ENCODE measurements at places on chromosomes 3 and 15. TPM values are rescaled to one million over a fixed set of nuclear protein-coding genes. Genes with fewer than 3 reads are reported as not detected.

DNA sequence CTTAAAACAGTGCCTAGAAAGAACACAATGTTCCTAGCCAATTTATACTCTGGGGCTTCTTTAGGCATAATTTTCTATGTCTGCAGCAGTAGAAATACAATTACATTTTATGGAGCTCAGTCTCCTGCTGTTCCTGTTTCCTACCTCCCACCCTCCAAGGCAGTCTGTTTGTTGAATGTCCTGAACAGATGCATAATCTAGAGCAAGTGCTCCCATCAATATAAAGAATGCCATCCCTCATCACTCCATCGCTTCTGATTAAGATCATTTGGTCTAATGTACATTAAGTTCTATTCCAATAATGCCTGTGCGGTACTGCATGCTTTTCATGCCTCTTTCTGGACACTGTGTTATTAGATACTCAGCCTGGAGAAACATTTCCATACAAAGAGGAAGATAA lies 869.8 kb upstream of the CFAP20DC start:
- no peak for DNase-seq

- DNase-seq = no peak
These were observed 221.3 kb downstream of the DTWD1 start for GRCh38 chr15:49842031-49842730.

- no peak for DNase-seq
These were observed 28.3 kb upstream of the ETV5 start for GRCh38 chr3:186137051-186137685.

GRCh38 chr15:89631902-89632264 lies 23.4 kb downstream of the KIF7 start:
- DNase-seq = no peak

DNA sequence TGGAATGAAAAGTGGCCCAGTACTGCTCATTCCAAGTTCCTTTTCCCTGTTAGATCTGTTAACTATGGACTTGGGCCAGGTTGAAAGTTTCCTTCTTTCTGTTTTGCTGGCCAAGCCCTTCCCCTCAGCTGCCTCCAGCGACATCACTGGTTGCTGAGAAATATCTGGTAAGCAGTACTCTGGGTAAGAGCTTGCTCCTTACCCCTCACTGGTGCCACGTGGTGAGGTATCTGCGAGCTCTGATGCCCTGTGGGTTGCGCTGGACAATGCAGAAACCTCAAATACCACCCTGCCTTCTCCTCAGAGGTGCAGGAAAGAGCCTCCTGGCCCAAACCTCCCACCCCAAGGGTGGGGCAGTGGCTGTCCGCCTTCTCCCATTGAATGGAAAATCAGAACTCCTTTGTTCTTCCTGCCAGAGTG lies 42.9 kb upstream of the APH1B start:
- DNase-seq = peak; percentile 48

DNA sequence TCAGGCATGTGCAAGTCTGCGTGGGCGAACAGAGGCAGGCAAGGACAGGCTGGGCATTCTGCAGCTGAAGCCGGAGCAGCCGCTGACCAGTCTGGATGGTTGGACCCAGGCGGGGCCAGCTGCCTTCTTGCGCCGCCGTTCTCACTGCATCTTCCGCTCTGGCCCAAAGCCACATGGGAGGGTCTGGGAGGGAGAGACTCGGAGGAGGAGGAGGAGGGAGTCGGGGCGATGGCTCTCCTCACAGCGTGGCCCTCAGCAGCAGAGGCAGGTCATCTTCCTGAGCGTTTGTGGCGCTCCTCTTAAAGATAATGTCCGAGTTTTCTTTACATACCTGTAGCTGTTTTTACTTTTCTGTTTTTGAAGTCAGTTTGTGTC lies 5.9 kb downstream of the CLK3 start:
- DNase-seq = no peak

GRCh38 chr15:80060356-80061006 lies 1.0 kb downstream of the ZFAND6 start:
- peak; percentile 20 for DNase-seq

- DNase-seq = peak; percentile 68
These were observed 9.1 kb downstream of the PLXND1 start for GRCh38 chr3:129597087-129597999.

DNA sequence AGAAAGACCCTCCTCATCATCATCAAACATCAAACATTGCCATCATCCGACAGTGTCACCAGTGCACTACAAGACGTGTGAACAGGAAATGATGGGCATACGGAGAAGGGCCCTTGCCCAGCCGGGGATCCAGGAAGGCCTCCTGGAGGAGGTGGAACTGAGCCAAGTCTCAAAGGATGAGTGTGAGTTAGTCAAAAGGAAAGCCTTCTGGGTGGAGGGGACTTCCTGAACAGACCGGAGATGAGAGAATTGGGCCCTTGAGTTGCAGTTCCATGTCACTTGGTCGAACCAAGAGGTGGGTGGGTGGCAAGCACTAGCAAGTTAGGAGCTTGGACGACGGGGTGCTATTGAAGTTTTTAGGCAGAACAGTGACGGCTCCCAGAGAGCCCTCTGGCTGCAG lies 8.5 kb downstream of the SEMA4B start:
- DNase-seq = no peak

GRCh38 chr3:171792531-171792930 lies 17.8 kb downstream of the PLD1 start:
- DNase-seq = no peak

GRCh38 chr15:94295275-94295674 lies 63.9 kb downstream of the MCTP2 start:
- no peak for DNase-seq

DNA sequence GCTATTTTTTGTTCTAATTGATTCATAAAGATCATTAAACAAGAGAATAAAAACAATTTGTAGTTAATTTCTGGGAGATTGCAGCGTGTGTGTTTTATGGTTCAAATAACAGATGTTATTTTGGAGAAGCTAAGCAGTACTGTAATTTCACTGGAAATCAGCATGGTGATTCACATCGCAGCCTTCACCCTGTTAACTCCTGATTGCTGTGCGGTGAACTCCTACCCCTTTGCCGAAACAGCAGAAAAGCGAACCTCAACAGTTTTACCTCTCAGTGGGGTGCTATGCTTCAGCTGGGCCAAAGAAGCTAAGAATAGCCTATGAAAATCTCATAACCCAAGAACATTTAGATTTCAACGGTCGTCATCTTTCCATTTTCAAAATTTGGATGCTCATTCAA lies 441.5 kb upstream of the RARB start:
- DNase-seq = no peak

DNA sequence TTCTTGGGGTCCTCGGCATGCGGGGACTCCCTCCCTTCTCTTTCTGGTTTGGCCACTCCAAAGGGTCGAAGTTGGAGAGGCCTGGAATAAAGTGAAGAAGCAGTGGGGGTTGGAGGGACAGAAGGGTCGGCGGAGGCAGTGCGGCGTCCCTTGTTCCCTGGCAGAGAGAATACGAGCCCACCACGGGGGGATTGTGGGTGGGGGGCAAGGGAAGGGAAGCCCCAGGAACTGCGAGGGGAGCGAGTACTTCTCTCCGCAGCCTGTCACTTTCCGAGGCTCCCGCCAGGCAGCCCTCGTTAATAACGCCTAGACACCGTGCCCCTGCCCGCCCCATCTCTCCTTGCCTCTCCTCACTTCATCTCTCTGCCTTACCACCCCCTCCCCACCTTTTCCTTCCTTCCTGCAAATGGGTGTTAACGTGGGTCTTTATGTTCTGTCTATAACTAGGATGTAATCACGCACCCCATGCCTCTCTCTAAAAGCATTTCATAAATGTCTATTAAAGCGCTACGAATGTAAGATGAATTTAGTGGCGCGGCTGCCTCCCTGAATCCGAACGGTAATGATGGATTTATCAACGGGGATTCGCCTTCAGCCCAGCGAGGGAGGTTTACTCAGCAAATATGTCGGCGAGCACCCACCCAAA lies 13.7 kb downstream of the NR2F2 start:
- no peak for DNase-seq

DNA sequence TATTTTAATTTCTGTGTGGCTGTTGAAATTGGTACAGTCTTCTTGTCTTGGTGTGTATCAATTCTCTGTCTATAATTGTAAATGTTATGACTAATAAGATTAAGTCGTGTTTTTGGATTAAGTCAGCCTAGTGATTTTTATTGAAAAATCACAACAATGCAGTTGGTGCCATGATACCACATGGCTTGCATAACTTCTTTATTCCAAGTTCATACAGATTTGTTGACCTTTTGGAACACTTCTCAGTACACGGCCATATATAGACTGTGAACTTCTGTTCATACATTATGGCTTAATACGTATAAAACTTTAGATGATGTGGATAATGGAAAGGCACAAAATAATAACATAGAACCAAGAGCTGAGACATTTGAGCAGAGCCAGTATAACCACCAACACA lies 121.2 kb upstream of the NAALADL2 start:
- DNase-seq = no peak

CCR4 gene
- not detected for total RNA-seq

LPP gene
- 528 TPM for total RNA-seq

LSAMP gene
- total RNA-seq = 2.5 TPM

APBA2 gene
- not detected for total RNA-seq

CPN2 gene
- total RNA-seq = not detected

SYNPR gene
- not detected for total RNA-seq

UROC1 gene
- total RNA-seq = not detected

OR5K2 gene
- not detected for total RNA-seq

C3orf49 gene
- total RNA-seq = not detected

SNX33 gene
- 8.7 TPM for total RNA-seq

Measured in uterus (tissue), 4 donors.